ENCODE measurements at places on chromosomes 16 and 17.
A peak's percentile ranks its signal among the peaks of the same experiment; 100 is the strongest.

DNA sequence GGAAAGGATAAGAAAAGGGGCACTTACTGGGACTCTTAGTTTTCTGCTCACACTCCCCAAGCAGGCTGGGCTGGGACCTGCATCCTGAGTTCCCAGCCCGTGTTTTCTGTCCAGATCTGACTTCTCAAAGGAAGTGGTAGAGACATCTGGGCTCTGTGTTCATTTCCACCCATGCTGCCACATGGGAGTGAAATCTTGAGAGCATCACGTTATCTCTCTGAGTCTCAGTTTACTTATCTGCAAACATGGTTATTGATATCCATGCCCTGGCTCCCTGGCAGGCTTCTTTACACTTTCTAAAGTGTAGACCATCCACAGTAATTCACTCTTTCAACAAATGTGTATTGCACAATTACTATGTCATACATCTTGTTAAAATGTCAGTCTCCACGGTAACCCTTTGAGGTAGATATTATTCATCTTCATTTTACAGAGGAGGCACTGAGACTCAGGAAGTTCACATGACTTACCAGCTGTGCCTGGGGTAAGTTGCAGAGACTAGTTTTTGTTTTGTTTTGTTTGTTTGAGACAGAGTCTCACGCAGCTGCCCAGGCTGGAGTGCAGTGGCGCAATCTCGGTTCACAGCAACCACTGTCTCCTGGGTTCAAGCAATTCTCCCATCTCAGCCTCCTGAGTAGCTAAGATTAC lies 3.4 kb downstream of the ZNF688 start:
- DNase-seq = peak; percentile 78

DNA sequence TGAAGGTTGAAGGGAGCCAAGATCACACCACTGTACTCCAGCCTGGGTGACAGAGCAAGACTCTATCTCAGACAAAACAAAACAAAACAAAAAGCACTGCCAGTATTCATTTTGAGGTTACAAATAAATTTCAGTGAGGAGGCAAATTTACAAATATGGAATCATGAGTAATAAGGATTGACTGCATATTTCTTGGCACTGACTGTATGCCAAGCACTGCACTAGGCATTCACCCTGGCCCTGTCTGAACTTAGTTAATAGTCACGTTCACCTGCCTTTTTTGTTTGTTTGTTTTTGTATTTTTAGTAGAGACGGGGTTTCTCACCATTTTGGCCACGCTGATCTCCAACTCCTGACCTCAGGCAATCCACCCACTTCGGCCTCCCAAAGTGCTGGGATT lies 5.1 kb downstream of the LDAF1 start:
- DNase-seq = no peak

DNA sequence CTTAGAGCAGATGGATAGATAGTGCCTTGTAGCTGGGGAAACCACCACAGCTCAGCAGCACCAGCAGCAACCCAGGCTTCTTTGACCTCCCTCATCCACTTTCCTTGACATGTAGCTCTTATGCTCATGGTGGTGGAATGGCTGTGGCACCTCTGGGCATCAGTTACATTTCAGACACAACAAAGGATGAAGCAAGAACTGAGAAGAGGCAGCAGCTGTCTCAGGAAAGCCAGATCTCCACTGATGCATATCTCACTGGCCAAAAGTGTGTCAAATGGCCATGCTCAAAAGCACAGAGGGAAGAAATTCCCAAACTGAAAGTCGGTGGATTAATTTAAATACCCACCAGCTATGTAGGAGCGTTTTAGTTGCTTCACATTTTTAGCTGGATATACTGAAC lies 671.4 kb upstream of the SALL1 start:
- no peak for DNase-seq

DNA sequence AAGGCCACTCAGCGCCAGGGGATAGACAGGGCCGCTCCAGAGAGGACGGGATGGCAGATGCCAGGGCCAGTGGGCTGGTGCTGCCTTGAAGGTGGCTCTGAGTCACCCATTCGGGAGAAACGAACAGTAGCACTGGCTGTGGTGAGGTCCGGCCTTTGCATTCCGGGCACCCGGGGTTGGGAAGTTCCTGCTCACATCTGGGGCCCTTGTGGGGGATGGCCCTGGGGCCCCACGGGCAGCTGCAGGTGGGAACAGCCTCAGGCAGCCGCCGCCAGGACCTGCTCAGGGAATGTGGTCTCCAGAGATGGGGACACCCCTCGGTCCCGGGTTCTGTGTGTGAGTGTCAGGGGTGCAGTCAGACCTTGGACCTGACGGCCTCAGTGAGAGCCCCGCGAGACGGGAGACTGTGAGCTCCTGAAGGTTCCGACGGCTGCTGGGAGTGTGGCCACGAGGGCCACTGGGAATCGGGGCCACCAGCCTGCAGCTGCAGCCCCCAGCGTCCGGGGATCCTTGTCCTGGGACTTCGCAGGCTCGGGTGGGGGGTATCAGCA lies 1.4 kb downstream of the CBFA2T3 start:
- no peak for DNase-seq

GRCh38 chr16:13429416-13429815 lies 490.5 kb upstream of the ERCC4 start:
- no peak for DNase-seq

DNA sequence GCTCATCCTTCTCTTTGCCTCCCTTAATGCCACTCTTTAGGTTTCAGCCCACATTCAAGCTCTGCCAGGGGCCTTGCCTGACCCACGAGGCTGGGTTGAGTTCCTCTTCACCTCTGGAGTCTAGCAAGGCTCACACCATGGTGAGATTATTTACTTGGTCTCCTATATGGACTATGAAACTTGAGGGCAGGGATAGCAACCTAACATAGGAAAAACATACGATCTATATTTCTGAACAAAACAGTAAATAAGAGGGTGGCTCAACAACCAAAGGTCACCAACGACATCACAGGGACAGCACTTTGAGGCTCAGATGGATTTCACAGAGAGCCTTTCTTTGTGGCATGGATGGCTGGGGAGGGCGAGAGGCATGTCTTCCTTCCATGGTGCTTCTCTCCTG lies 197.0 kb downstream of the MAF start:
- DNase-seq = no peak

DNA sequence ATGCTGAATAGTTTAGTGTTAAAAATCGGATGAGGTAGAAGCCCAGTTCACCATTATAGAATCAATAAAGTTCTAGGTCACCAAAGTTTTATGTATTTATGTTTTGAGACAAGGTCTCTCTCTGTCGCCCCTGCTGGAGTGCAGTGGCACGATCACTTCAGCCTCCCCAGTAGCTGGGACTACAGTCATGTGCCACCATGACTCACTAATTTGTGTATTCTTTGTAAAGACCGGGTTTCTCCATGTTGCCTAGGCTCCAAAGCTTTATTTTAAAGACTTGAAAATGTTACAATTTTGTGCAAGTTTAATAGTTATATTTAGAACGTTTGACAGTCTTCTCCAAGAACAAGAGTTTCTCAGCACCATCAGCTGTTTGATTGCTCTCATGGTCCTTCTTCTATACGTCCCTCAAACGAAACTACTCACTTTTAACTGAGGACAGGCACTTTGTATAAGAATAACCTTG lies 32.1 kb downstream of the NDE1 start:
- peak; percentile 51 for DNase-seq

GRCh38 chr16:12680531-12680930 lies 123.2 kb downstream of the CPPED1 start:
- DNase-seq = no peak

DNA sequence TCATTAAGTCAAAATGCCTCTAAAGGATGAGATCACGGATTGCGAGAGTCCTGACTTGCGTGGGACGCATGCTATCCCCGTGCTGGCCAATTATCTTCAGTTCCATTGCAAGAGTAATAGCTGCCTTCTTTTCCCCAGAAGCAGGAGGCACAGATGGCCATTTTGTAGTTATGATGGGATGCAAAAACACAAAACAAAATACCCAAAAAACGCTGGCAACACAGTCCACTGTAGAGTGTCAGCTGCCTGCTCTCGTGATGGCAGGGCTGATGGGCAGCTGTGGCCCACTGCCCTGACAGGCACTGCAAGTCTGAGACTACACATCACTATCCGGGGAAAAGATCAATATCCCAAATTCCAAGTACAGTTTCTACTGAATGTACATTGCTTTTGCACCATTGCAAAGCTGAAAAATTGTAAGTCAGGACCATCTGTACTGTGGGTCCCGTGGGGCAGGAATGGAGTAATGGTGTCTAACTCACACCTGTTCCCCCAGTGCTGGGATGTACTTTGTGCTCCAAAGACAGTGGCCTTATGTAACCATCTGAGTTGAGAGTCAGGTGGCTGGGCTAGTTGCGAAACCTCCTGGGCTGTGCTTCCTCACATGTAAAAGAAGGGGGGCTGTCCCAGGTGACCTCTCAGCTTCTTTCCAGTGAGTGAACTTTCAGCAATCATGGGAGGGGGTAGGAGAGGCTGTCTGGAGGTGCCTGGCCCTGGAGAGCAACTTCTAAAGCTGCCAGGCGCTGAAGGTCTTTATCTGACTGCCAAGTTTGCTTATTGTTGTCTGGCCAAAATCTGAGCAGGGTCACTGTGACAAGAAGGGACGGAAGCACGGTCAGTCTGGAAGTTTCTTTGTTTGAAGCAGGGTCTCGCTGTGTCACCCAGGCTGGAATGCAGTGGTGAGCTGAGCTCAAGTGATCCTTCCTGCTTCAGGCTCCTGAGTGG lies 4.7 kb downstream of the SLC47A1 start:
- no peak for DNase-seq

GRCh38 chr16:8168016-8168415 lies 422.3 kb downstream of the TMEM114 start:
- DNase-seq = no peak
